Naive thymus-derived CD4-positive, alpha-beta T cell (primary cell): ENCODE measurements at places on chromosomes 1 and 21. TPM values are rescaled to one million over a fixed set of nuclear protein-coding genes. Genes with fewer than 3 reads are reported as not detected.

The PCBP3 gene
- total RNA-seq = 5.2 TPM

The ROR1 gene
- 0.07 TPM in 1 of 2 replicates, not detected in the other for total RNA-seq

The TMEM51 gene
- 0.79 TPM for total RNA-seq

The REG4 gene
- total RNA-seq = 0.43 TPM in 1 of 2 replicates, not detected in the other

DNA sequence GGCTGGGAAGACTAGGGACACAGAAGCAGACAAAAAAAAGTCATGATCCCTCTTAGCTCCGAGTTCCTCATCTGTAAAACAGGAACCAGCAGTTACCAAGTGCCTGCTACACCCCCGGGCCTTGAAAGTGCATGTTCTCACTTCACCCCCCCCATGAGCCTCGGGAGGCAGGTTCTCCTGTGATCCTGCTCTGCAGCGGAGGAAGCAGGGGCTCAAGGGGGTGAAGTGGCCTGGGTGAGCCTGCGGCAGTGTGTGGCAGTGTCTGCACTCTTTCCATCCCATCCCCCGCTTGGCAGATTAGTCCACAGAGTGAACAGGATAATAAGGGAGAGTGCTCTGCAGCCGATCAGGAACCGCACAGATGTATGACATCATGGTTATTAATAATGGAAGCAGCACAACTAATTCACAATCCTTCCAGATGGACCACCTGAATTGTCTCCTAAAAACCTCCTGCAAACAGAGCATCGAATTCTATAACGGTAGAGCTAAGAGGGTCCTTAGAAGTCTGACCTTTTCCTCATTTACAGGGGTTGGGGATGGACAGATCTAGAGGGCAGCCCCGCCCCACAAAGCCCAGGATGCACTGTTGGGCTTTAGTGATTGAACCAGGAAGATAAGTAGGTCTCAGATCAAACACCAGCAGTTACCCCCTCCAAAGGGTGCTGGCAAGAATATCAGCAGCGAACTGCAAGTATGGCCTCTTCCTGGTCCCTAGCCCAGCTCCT lies 174.1 kb upstream of the EDN2 start:
- no peak for DNase-seq

- DNase-seq = no peak
Observed at GRCh38 chr1:199716729-199717128, 310.8 kb upstream of the NR5A2 start.

- DNase-seq = no peak
Observed at GRCh38 chr1:168365719-168366479, 85.2 kb downstream of the TBX19 start.

GRCh38 chr1:24910751-24911650 lies 19.1 kb downstream of the RUNX3 start:
- DNase-seq = no peak

GRCh38 chr1:214957330-214958137 lies 125.0 kb upstream of the KCNK2 start:
- DNase-seq = no peak

- no peak for DNase-seq
Observed at GRCh38 chr1:162087111-162087510, 17.6 kb downstream of the NOS1AP start.

GRCh38 chr1:88661188-88661587 lies 22.9 kb upstream of the PKN2 start:
- DNase-seq = peak; percentile 55

GRCh38 chr1:53619367-53620060 lies 119.5 kb downstream of the GLIS1 start:
- no peak for DNase-seq

DNA sequence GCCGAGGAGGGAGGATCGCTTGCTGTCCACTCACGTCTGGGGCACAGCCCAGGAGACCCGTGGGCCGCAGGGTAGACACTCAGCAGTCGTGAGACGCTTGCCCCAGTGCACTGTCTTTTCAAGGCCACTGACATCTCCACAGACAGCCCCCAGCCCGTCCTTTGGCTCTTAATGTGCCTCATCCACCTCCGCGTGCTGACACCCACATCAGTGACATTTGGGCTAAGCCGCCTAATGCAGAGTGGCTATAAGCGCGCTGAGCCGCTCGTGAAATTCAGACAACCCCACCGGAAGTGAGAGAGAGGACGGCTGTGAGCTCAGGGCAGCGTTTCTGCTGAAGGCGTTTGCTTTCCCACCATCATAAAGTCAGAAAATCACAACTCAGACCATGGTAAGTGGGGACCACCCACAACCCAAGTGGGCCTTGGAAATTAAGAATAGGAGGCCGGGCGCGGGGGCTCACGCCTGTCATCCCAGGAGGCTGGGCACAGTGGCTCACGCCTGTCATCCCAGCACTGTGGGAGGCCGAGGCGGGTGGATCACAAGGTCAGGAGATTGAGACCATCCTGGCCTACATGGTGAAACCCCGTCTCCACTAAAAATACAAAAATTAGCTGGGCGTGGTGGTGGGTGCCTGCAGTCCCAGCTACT lies 8.4 kb downstream of the SLC35E2B start:
- no peak for DNase-seq

- no peak for DNase-seq
Observed at GRCh38 chr1:237009611-237010010, 5.4 kb upstream of the MT1HL1 start.

DNA sequence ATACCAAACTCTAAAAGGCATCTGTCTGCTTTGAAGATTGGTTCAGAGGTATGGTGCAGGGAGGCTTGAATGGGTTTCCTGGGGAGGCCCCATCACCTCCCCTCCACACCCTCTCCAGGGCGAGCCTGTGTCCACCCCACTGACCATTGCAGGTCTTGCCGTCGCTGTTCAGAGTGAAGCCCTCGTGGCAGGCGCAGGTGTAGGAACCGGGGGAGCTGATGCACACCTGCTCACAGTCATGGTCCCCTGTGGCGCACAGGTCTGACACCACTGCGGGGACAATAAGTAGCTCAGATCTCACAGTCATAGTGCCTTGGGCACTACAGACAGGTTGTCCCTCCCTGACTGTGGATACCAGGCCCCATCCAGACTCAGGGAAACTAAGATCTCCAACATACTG lies 6.7 kb downstream of the MATN1 start:
- no peak for DNase-seq

DNA sequence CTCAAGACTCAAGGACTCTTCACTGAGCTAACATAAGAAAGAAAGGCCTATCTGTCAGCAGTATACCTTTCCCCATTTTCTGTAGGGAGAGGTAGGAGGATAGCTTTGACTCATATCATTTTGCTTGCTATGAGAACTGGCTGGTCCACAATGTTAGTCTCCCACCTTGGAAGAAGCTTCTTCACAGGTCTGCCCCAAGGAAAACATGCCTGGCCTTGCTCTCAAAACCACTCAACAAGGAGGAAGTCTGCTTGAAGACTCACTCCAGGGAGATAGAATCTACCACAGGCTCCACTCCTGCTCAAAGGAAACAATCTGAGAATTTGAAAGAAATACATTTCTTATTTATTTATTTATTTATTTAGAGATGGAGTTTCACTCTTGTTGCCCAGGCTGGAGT lies 29.5 kb upstream of the LAMC1 start:
- no peak for DNase-seq

DNA sequence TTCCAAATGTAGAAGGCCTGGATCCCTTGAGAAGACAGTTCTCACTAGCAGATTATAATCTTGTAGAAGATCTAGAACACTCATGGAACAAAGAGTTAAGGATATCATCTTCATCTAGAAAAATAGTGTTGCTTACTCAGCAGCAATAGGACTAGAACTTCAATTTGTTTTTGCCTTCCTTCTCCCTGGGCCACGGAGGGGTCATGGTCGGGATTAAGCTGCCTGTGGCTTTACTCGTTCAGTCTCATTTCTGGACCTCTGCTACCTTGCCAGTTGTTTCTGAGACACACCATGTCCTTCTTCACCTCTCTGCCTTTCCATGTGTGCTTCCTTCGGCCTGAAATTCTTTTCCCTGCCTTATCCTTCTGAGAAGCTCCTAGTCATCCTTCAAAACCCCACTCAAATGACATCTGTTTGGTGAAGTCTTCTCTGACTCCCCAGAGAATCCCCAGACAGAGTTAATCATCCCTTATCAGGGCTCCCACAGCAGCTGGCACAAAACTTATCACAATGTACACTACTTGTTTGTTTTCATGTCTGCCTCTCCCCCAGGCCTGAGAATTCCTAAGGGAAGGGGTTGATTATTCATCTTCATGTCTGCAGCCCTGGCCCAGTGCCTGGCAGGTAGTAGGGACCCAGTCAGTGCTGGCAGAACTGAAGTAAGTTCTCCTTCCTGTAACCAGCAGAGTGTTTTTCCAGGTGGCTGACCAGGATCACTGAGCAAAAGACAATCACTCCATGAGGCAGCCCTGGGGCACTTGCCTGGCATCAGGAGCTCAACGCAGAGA lies 15.5 kb upstream of the SNX27 start:
- no peak for DNase-seq

DNA sequence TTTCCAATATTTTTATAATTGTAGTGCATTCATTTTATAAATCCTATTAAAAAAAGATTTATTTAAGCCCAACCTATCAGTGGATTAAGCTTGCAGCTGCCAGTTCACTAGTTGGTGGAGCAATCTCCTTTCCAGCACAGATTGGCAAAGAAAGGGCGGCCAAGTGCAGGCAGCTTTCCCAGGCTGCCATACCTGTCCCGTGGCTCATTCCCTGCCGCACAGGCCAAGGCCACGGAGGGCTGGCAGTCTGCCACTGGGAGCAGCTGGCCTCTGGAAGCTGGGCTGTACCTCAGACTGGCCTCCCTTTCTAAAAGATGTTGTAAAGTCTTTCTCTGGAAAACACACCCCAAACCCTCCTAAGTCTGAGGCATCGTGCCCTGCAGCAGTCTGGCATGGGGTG lies 74.2 kb downstream of the SIM2 start:
- no peak for DNase-seq

DNA sequence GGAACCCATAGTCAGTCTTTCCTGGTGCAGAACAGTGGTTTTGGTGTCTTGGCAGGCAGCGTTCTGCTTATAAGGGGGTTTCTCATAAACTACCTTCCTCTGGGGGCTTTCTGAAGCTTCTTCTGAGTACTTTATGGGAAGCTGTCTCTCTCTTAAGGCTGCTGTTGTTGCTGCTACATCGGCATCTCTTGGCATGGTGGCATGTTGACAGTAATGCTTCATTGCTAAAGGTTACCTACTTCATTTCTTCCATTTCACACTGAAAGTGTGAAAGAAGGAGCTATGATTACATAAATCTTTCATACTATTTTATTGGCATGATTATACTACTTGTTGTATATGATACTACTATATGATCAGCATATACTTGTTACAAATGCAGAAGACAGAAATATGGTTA lies 6.3 kb upstream of the MAP10 start:
- no peak for DNase-seq

DNA sequence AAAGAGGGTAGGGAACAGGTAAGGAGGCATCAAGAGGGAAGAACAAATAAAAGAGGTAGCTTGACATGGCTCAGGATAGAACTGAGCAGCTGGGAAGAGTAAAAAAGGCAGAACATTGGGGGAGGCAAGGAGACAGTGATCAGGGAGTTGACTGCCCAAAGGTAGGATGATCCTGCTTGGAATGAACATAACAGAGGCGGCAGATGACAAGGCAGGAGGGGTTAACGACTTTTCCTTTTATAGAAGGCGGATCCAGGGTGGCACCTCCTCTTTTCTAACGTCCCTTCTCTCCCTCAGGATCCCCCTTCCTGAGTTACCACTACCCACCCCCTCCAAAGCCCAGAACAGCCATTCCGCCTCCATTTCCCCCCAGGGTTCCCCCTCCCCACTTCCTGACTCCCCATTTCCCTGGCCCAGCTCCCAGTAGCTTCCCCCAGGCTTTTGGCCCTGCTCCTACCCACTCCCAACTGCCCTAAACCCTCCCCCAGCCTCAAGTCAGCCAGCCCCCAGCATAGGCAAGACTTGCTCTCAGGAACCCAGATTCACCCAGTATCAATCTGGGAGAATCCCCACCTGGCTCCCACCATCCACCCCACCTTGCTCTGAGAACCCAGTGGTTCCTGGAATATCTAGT lies 769 bp upstream of the ADAMTS4 start:
- no peak for DNase-seq

DNA sequence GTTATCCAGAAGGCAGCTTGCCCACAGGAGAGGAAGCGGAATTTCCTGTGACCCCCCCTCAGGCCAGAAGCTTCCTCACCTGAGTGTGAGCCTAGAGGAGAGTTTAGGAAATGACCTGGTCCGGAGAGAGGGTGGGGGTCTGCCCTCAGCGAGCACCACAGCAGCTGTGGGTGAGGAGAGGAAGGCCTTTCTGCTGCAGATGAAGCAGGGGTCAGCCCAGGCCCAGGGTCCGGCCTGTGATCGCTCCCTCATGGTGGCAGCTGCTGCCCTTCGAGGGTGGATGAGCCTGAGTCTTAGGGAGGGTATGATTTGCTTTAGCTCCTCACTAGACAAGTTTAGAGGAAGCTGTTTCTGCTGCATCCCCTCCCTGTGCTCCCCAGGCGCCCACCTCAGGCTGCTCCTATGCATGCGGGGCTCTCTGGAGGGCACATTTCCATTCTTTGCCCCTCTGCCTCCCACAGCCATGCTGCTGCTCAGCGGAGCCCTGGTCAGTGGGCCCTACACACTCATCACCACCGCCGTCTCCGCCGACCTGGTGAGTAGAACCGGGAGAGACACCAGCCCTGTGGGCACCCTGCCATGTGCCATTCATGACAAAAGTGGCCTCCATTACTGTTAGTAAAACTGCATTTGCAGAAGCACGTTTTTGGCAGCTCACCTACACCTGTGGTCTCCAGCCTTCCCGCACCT lies 53.0 kb downstream of the SLC37A1 start:
- DNase-seq = no peak

DNA sequence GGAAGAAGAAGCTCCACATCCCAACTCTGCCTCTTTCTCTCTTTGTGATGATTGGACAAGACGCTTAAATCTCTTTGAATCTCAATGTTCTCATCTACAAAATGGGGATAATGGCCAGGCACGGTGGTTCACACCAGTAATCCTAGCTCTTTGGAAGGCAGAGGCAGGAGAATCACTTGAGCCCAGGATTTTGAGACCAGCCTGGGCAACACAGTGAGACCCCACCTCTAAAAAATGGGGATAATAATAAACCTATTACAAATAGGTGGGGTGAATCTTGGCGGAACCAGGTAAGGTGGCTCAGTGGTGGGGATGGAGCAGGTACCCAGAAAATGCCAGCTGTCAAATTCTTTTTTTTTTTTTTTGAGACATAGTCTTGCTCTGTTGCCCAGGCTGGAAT lies 29.4 kb upstream of the ARHGEF10L start:
- no peak for DNase-seq

DNA sequence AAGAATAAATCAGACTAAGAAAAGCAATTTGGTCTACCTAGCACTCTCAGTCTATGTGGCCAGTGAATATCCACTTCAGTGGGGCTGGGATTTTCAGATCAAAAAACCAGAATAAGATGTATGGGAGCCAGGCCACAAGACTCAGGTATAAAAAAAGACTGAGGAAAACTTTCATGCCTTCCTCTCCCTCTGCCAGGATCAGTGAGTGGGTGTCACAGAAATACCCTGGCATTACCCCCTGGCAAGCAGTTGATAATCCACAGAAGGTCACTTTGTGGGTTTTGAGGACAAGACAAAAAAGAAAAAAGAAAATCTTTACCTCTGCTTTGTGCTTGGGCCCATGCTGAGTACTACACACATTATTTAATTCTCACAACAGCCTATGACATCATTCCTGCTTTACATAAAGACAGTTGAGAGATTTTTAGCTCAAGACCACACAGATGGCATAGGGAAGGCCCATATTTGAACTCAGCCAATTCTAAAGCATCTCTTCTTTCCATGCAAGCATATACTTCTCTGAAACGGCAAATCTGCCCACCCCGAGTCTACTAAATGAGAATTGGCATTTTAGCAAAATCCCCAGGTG lies 57.6 kb downstream of the DESI2 start:
- no peak for DNase-seq
